Activated naive CD4-positive, alpha-beta T cell treated with anti-CD3 and anti-CD28 coated beads for 36 hours (primary cell): ENCODE measurements at places on chromosomes 12 and 14. TPM values are rescaled to one million over a fixed set of nuclear protein-coding genes. Genes with fewer than 3 reads are reported as not detected.

Gene TMEM253
- not detected for total RNA-seq

Gene TTC9
- 7.6 TPM for total RNA-seq

Gene KLRC4
- not detected for total RNA-seq

Gene SMIM41
- not detected for total RNA-seq

Gene KRT73
- 2.1 TPM for total RNA-seq

Gene SLCO1A2
- total RNA-seq, result not detected

Gene HSPB8
- total RNA-seq, result not detected

Gene ANP32D
- total RNA-seq, result not detected

DNA sequence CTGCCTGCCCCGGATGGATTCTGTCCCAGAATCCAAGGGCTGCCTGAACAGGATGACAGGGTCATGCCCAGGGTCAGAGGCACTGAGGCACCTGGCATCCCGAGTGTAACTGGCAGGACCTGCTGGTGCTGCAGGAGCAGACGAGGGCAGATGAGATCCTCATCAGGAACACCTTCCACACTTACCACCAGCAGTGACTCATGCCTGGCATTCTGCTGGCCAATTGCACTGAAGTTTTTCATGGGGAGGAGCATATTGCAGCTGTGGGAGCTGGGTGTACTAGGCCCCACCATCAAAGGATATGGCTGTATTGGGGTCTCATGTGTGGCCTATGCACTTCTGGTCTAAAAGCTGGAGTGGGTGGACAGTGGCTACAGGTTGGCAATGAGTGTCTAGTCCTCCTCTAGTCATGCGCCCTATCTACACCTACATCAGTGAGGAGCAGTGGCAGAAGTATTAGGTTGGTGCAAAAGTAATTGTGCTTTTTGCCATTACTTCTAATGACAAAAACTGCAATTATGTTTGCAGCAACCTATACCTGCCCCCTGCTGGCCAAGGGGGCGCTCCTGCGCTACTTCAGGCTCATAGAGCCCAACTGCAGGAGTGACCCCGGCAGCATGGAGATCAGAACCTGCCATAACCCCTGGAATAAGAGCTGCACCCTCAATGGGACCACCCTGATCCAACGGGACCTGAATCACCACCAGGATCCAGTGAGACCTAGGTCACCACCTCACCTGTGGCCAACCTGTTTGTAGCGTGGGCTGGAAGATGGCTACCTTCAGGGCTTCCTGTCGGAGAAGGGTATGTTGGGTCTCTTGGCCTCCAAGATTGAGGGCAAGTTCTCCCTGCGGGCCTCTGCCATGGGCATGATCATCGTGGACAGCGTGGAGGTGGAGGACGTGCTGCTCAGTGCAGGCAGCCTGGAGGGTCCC is 8.0 kb upstream of the C12orf42 start:
- peak; percentile 69 for DNase-seq

DNA sequence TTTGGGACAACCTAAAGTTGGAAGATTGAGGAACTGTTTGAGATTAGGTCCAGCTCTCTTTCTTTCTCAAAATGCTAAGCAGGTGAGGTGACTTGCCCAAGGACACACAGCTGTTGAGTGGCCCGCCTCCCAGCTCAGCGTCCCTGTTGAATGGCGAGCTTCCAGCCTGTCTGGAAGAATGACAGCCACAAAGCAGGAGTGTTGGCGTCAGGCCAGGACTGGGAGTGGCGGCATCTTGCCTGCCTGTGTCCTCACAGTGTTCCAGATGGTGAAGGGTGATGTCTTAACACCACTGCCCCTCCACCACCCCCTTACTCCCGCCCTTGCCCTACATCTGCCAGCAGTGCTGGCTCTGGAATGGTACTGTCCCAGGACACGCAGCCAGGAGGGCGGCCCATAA is 4.4 kb upstream of the CEBPE start:
- DNase-seq, result no peak

- no peak for DNase-seq
Observed at GRCh38 chr12:13146336-13146938, 43.0 kb upstream of the GSG1 start.

- no peak for DNase-seq
Observed at GRCh38 chr12:66709893-66710292, 31.0 kb upstream of the GRIP1 start.

- no peak for DNase-seq
Observed at GRCh38 chr12:16763901-16764300, 157.9 kb upstream of the LMO3 start.

- DNase-seq, result no peak
Observed at GRCh38 chr14:71372411-71372838, 465.2 kb downstream of the PCNX1 start.

GRCh38 chr12:123808167-123808566 is 46.1 kb downstream of the DNAH10 start:
- no peak for DNase-seq

DNA sequence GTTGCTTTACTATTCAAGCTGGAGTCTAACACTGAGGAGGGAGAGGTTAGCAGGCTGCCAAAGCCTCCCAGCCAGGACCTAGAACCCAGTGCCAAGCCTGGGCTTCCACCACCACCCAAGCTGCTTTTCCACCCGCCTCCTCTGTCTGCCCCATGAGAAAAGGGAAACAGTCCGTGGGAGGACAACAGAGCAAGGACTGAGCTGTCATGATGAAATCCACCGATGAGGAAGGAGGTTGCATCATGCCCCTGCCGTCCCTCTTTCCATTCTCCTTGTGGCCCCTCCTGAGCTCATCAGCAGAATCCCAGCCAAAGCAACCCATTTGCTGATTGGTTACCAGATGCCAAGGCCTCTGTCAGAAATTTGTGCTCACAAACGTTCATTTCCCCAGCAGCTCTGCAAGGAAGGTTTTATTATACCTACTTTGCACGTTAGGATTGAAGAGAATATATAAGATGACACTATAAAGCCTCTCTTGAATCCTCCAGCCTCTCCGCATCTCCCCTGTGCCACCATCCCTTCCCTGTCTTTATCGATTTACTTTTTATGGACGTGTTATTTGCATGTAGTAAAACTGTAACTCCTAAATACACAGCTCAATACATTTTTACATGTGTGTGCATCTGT is 6.3 kb upstream of the SERPINA1 start:
- peak; percentile 41 for DNase-seq

DNA sequence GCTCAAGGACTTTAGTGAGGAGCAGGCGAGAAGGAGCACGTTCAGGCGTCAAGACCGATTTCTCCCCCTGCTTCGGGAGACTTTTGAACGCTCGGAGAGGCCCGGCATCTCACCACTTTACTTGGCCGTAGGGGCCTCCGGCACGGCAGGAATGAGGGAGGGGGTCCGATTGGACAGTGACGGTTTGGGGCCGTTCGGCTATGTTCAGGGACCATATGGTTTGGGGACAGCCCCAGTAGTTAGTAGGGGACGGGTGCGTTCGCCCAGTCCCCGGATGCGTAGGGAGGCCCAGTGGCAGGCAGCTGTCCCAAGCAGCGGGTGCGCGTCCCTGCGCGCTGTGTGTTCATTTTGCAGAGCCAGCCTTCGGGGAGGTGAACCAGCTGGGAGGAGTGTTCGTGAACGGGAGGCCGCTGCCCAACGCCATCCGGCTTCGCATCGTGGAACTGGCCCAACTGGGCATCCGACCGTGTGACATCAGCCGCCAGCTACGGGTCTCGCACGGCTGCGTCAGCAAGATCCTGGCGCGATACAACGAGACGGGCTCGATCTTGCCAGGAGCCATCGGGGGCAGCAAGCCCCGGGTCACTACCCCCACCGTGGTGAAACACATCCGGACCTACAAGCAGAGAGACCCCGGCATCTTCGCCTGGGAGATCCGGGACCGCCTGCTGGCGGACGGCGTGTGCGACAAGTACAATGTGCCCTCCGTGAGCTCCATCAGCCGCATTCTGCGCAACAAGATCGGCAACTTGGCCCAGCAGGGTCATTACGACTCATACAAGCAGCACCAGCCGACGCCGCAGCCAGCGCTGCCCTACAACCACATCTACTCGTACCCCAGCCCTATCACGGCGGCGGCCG is 1.1 kb downstream of the PAX9 start:
- no peak for DNase-seq

DNA sequence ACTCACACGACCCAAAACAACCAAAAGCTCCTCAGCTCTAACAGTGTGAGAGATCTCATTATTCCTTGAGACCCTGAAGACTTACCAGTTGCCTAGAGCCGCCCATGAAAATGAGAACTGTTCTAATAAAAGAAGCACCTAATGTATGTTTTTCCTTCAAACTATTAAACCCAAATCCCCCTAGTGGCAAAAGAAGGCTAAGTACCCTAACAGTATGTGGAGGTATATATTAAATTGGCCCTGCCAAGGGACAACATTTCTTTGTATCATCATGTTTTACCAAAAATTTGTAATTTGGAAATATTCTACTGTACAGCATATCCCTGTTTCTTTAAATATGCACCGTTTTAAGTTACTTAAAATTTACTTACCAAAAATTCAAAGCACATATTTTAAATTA is 38.0 kb upstream of the PPFIA2 start:
- DNase-seq, result no peak

DNA sequence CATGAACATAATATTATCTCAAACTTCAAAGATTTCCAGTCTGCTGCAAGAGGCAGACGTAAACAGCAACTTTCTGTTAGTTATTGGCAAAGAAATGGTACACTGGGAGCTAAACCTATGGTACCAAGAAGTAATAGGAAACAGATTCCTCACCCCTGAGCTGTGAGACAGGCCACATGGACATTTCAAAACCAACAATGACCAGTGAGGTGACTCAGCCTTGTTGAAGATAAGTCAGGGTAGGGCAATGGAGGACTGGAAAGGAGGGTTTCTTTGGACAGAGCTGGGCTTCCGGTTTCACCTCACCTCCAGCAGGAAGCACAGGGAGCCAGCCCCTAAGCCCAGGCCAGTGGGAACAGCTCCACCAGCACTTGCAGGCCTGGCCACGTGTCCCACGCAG is 1320.5 kb downstream of the AACS start:
- DNase-seq, result no peak

DNA sequence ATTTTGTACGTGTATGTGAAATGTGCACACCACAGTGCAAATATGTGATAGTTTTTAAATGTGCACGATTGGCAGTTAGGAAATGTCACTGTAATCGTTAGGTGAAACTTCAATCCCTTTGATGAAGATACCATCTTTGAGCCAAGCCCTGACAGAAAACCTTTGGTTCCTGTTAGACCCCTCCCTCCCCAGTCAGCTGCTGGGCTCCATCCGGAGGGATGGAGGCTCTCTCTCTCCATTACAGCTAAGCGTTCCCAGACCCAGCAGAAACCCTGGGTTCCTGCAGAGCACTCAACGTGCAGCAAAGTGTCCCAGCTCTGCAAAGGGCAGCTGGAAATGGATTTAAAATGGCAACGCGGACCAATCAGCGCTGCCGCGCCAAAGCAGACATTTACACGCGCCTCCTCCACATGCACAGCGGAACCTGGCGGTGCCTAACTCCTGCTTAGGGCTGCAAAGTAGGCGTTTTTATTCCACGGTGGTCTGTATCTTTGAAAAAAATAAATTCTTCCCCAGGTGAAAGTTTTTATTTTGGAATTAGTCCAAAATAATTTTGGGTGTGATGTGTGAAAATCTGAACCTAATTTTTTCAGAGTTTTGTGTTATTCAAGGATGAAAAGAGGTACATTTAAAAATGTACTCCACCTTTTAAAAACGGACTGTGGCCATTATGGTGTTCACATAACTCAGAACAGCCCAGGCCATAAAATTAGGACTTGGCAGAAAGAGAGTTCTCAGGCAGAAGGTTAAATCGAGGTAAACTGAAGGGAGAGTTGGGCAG is 1.4 kb upstream of the HMGA2 start:
- peak; percentile 10 for DNase-seq
